ENCODE measurements at places on chromosomes 7 and 10.
A peak's percentile ranks its signal among the peaks of the same experiment; 100 is the strongest.

DNA sequence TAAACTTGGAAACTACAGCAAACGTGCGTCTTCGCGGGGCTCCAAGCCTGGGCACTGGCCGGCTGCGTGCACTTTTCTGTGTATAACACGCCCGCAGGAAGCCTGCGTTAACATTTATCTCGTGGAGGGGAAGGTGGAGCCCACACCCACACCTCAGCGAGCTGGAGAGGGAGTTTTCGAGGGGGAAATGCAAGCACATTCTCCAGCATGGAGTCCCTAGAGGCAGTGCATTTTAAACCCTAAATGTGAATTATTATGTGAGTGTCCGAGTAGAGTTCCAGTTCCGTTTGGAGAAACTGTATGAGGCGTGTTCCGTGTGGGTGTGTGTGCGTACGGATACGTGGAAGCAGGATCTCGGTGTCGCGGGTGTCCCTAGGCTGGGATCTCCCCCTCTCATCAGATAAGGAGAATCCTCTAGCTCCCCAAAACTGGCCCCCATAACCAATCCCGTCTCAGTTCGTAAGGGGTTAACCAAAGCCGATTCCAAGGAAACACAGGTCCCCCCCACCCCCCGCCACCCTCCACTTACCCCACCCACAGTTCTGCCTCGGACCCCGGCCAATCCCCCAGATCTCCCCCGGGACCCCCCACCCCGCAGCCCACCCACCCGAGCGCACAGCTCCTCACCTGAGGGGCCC, 403 bp downstream of the CDK6 start:
- peak; percentile 6 for DNase-seq

DNA sequence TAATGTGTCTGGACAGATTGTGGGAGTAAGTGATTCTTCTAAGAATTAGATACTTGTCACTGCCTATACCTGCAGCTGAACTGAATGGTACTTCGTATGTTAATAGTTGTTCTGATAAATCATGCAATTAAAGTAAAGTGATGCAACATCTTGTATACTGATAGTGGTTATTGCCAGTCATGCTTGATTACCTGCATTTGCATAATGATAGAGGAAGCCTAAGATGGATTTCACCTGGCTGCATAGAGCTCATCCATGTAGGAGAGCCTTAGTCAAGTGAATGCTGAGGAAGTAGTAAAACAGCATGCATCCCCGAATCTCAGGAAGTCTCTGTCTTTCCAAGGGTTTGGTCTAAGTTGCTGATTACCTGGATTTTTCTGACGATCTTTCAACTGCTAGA, 64.2 kb upstream of the CAPZA2 start:
- no peak for DNase-seq

GRCh38 chr7:15178065-15178464, 275.5 kb upstream of the DGKB start:
- no peak for DNase-seq

- DNase-seq, result no peak
Measured at GRCh38 chr10:86310291-86310690, 56.3 kb downstream of the GRID1 start.

GRCh38 chr10:49141541-49142332, 7.9 kb upstream of the FAM170B start:
- DNase-seq, result no peak

- no peak for DNase-seq
Measured at GRCh38 chr7:87715545-87715944, 87.3 kb downstream of the RUNDC3B start.
